Smooth muscle cell of bladder (primary cell): ENCODE measurements at places on chromosomes 13 and 19. TPM values are rescaled to one million over a fixed set of nuclear protein-coding genes. Genes with fewer than 3 reads are reported as not detected.

ZNF763 gene
- 1.3 and 2.3 TPM in 2 replicates for total RNA-seq

MRPS31 gene
- total RNA-seq, result 14.1 and 14.4 TPM in 2 replicates

CYP2A6 gene
- total RNA-seq, result not detected in 2 replicates

ZNF700 gene
- total RNA-seq, result 7.6 and 7.8 TPM in 2 replicates

CD209 gene
- not detected in 2 replicates for total RNA-seq

POSTN gene
- total RNA-seq, result 396 and 434 TPM in 2 replicates

CEACAM6 gene
- not detected in 2 replicates for total RNA-seq

ZNF554 gene
- 3.7 and 4.1 TPM in 2 replicates for total RNA-seq

PRRG2 gene
- total RNA-seq, result 0.43 and 0.83 TPM in 2 replicates

SMIM44 gene
- not detected in 2 replicates for total RNA-seq

KRTDAP gene
- not detected in 2 replicates for total RNA-seq

IQCN gene
- 0.14 and 0.28 TPM in 2 replicates for total RNA-seq

FCER2 gene
- total RNA-seq, result not detected in 2 replicates

ZNF737 gene
- 5.4 and 7.7 TPM in 2 replicates for total RNA-seq

KLK14 gene
- not detected in 2 replicates for total RNA-seq

F2RL3 gene
- under 0.01 and 0.18 TPM in 2 replicates for total RNA-seq

DPP9 gene
- 18.8 and 23.5 TPM in 2 replicates for total RNA-seq

TNFSF13B gene
- 11.7 and 16.6 TPM in 2 replicates for total RNA-seq
